ENCODE measurements at places on chromosomes 2 and 18. TPM values are rescaled to one million over a fixed set of nuclear protein-coding genes. Genes with fewer than 3 reads are reported as not detected.
A peak's percentile ranks its signal among the peaks of the same experiment; 100 is the strongest.

Gene CFAP221
- total RNA-seq = 18.0 TPM

Gene TEX44
- not detected for total RNA-seq

Gene ERICH2
- 6.6 TPM for total RNA-seq

Gene CCT7
- total RNA-seq = 419 TPM

Gene PDE11A
- total RNA-seq = 0.49 TPM

DNA sequence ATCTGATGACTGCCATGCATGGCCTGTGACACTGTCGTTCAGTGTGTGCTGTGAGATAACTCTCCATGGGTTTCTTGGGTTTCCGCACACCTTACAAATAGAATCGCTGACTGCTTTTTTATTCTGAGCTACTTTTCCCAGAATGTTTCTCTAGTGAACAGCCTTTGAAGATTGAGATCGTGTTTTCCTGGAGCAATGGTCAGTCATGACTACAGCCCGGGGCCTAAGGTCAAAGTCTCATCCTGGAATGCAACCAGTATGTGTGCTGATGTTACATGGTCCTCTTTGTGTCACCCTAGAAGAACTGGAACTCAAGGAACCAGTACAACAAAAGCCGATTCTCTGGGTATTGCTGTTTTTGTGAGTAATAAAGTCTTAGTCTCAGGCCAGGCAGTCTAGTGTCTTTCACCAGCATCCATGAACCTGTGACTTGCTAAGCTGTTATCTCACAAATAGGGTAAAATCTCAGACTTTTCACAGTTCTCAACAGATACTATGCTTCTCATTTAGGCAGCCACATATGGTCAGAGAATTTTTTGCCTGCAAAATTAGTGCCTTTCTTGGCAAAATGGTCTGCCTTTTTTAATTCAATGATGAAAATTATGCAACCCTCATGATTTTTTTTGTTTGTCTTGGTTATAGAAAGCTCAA lies 124.9 kb upstream of the PIEZO2 start:
- no peaks in the 10 kb centered on the region for H3K4me1 ChIP-seq
- no peak overlapping the region for H3K27ac ChIP-seq
- no peak overlapping the region for H3K4me3 ChIP-seq
- no peak for DNase-seq
- no peaks in the 10 kb centered on the region for H3K36me3 ChIP-seq

DNA sequence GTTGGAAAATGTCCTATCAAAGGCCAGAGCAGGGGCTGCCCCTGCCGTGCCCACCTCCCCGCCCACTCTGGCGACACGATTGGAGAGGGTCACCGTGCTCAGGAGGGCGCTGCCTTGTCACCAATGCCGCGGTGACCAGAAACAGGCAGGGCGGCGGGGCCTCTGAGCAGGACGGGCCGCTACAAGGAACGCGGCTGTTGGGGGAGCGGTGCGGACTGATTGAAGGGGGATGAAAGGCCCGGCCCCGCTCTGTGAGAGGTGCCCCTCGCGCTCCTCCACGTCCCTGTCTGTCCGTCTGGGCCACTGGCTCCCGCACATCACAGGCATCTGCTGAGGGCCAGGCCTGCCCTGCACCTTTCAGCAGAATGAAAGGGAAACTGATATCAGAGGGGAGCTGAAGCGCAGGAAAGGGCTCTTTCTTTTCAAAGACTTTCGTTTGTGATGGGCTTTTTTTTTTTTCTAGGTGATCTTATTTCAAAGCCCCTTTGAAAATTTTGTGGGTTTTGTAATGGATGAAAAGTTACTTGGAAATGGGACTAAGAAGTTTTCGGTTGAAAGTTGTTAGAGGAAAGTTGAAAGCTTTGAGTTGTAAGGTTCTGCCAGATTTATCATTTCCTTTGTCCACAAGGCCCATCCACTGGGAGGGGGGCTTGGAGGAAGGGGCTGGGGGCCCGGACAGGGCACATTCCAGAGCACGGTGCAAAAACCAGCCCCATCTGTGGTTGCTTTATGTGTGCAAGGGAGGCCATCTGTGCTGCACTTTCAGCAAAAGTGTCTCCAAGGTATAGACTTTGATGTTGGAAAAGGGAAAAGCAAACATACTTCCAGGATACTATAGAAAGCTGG lies 244.2 kb downstream of the KLHL29 start:
- peak overlapping the region; percentile 51 for H3K27ac ChIP-seq
- H3K36me3 ChIP-seq = no peaks in the 10 kb centered on the region
- no peaks in the 10 kb centered on the region for H3K4me1 ChIP-seq
- no peak for DNase-seq
- H3K4me3 ChIP-seq = no peak overlapping the region

DNA sequence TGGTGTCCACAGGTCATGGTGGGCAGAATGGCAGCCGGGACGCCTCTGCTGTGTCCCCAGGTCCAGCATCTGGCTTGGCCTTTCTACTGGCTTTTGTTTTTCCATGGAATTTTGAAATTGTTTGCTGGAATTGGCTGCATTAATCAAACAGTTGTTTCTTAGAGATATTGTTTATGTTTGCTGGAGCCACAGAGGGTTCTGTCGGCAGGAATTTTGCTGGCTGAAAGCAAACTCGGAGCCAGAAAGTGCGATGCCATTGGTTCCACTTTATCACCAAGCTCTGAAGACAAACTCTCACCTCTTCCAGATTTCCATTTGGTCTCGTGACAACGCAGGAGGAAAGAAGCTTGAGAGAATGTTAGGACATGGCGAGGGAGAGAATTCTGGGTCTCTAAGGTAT lies 199.2 kb upstream of the COPS8 start:
- H3K4me3 ChIP-seq = no peak overlapping the region
- peaks cover 15% of the 10 kb centered on the region for H3K27me3 ChIP-seq
- DNase-seq = no peak
- no peaks in the 10 kb centered on the region for H3K36me3 ChIP-seq
- H3K4me1 ChIP-seq = no peaks in the 10 kb centered on the region

DNA sequence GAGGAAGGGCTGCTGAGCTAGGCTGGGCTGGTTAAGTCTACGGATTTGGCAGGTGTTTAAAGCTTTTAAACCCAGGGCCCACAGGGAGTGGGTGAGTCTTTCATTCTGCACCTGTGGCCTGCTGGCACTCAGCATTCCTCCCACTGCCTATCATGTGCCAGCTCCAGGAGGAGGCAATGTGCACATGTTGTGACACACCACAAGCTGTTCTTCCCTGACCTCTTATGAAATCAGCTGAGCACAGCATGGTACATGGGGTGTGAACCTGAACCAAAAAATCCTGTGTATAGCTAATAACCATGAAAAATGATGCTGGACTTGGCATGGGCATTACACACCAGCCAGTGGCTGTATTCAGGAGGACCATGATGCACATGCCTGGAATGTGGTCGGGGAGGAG lies 297.9 kb upstream of the MMADHC start:
- no peaks in the 10 kb centered on the region for H3K27me3 ChIP-seq
- no peak for DNase-seq
- H3K27ac ChIP-seq = no peak overlapping the region
- no peaks in the 10 kb centered on the region for H3K36me3 ChIP-seq

- peak; percentile 88 for DNase-seq
- no peaks in the 10 kb centered on the region for H3K4me1 ChIP-seq
Measured at GRCh38 chr18:79988451-79989194, at the start of gene TXNL4A. TXNL4A (minus strand) TSS chr18:79988563; CDS start chr18:79988392, 171 bp downstream.

- H3K27ac ChIP-seq = no peak overlapping the region
- no peaks in the 10 kb centered on the region for H3K27me3 ChIP-seq
- no peak overlapping the region for H3K4me3 ChIP-seq
- H3K36me3 ChIP-seq = no peaks in the 10 kb centered on the region
- peak; percentile 3 for DNase-seq
Measured at GRCh38 chr2:29987146-29987545, 65.8 kb upstream of the ALK start.
